A673 (cell line): ENCODE measurements at places on chromosomes 6 and 20. TPM values are rescaled to one million over a fixed set of nuclear protein-coding genes. Genes with fewer than 3 reads are reported as not detected.

The PAX1 gene
- 0.09 and 0.50 TPM in 2 replicates for total RNA-seq

The NNAT gene
- not detected in 2 replicates for total RNA-seq

The KIAA0408 gene
- total RNA-seq, result 27.7 and 34.7 TPM in 2 replicates

The TCP11 gene
- not detected in 2 replicates for total RNA-seq

DNA sequence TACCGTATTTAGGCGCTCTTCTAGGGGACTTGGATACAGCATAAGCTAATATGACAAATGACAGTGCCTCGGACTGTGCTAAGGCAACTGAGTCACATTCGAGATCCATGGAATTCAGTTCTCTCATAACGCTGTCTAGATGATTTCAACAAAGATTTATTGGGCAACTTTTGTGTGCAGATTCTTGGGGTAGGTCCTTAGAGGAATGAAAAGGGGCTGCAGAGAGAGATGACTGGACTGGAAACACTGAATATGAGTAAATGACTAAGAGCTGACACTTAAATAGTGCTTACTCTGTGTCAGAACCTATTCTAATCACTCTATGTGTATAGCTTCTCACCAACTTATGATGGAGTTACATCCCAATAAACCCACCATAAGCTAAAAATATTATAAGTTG is 36.4 kb upstream of the MARCKS start:
- no peak for DNase-seq
